ENCODE measurements at places on chromosomes 4 and X. TPM values are rescaled to one million over a fixed set of nuclear protein-coding genes. Genes with fewer than 3 reads are reported as not detected.

FAM9C gene
- total RNA-seq, result not detected

DGKQ gene
- 4.8 TPM for total RNA-seq

GC gene
- not detected for total RNA-seq

NKX3-2 gene
- 0.17 TPM for total RNA-seq

ENPEP gene
- total RNA-seq, result 0.06 TPM

KCTD8 gene
- total RNA-seq, result not detected

GAGE12J gene
- not detected for total RNA-seq

TLR10 gene
- total RNA-seq, result not detected

HSFX1 gene
- total RNA-seq, result 0.37 TPM

CENPVL3 gene
- 0.08 TPM for total RNA-seq

TEX13C gene
- total RNA-seq, result not detected

TENT5D gene
- total RNA-seq, result not detected

NXF2 gene
- not detected for total RNA-seq

SYTL5 gene
- 0.26 TPM for total RNA-seq

IQCM gene
- total RNA-seq, result not detected

BRS3 gene
- not detected for total RNA-seq

HSFX2 gene
- 0.18 TPM for total RNA-seq

LGI2 gene
- total RNA-seq, result 0.07 TPM

TEX11 gene
- not detected for total RNA-seq

DDIT4L gene
- total RNA-seq, result 0.26 TPM

RPS6KA6 gene
- total RNA-seq, result 5.2 TPM

MAGEB10 gene
- not detected for total RNA-seq

SSX4 gene
- not detected for total RNA-seq

SLC4A4 gene
- 1.6 TPM for total RNA-seq

FAM9B gene
- total RNA-seq, result not detected

MAGEA2 gene
- 0.13 TPM for total RNA-seq

HTN3 gene
- not detected for total RNA-seq

DUX4 gene
- total RNA-seq, result not detected

ZFP42 gene
- not detected for total RNA-seq

PRRG1 gene
- total RNA-seq, result 4.3 TPM

SPANXD gene
- total RNA-seq, result not detected

IBSP gene
- total RNA-seq, result not detected

DCAF4L1 gene
- 0.09 TPM for total RNA-seq

GCNA gene
- total RNA-seq, result 1.7 TPM

YY2 gene
- total RNA-seq, result 2.7 TPM

BOD1L1 gene
- total RNA-seq, result 12.5 TPM

GUCY1B1 gene
- total RNA-seq, result 0.30 TPM

MAPK10 gene
- total RNA-seq, result 0.49 TPM

MAML3 gene
- 13.7 TPM for total RNA-seq

MAGEA8 gene
- total RNA-seq, result not detected

MAGEA11 gene
- not detected for total RNA-seq

SLC9A7 gene
- 8.3 TPM for total RNA-seq

GRPR gene
- total RNA-seq, result not detected

ITM2A gene
- 0.10 TPM for total RNA-seq

SHROOM2 gene
- total RNA-seq, result 0.97 TPM

PDZD4 gene
- total RNA-seq, result 3.7 TPM

GAGE10 gene
- not detected for total RNA-seq

MAGEA10 gene
- not detected for total RNA-seq

SERPINA7 gene
- total RNA-seq, result not detected

IL21 gene
- not detected for total RNA-seq

KLHL34 gene
- total RNA-seq, result not detected

CYBB gene
- total RNA-seq, result 0.03 TPM

MAGEA6 gene
- 13.1 TPM for total RNA-seq

VGLL1 gene
- total RNA-seq, result not detected

Data from A549 treated with AZD2906 at 1 μM for 4 hours (cell line).